ENCODE measurements at places on chromosomes 5 and 9.

DNA sequence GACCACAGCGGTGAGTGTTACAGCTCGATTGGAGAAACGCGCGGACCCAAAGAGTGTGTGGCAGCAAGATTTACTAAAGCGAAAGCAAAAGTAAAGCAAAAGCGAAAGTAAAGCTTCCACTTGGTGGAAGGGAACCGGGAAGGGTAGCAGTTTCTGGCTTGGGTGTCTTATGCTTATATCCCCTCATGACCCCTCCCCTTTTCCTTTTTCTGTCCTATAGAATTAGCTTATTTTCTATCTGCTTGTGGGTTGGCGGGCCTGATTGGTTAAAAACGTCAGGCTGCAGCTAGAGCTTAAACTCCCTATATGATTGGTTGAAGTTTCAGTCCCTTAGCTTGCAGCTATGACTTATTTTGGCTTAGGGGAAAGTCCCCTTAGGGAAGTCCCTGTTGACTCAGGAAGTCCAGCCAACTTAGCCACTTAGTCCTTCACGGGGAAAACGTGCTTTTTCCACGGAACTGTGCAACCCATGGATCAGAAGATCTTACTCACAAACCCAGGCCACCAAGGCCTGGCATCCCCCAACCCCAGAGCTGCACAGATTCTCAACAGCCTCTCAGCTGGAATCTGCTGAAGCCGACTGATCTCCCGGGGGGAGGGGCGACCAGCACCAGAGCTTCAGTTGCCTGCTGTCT lies 114.2 kb upstream of the ADAMTS16 start:
- H3K27ac ChIP-seq, result no peak overlapping the region
- H3K36me3 ChIP-seq, result no peaks in the 10 kb centered on the region
- no peaks in the 10 kb centered on the region for H3K27me3 ChIP-seq
- no peaks in the 10 kb centered on the region for H3K4me1 ChIP-seq

- H3K36me3 ChIP-seq, result no peaks in the 10 kb centered on the region
- H3K4me3 ChIP-seq, result no peak overlapping the region
- no peaks in the 10 kb centered on the region for H3K27me3 ChIP-seq
- no peak for DNase-seq
These were observed 15.9 kb downstream of the DNLZ start for GRCh38 chr9:136347472-136348256.

GRCh38 chr9:131704141-131704983 lies 35.5 kb downstream of the RAPGEF1 start:
- H3K27ac ChIP-seq, result no peak overlapping the region
- H3K4me1 ChIP-seq, result peaks cover 6% of the 10 kb centered on the region
- DNase-seq, result no peak
- no peaks in the 10 kb centered on the region for H3K36me3 ChIP-seq
- H3K4me3 ChIP-seq, result no peak overlapping the region

DNA sequence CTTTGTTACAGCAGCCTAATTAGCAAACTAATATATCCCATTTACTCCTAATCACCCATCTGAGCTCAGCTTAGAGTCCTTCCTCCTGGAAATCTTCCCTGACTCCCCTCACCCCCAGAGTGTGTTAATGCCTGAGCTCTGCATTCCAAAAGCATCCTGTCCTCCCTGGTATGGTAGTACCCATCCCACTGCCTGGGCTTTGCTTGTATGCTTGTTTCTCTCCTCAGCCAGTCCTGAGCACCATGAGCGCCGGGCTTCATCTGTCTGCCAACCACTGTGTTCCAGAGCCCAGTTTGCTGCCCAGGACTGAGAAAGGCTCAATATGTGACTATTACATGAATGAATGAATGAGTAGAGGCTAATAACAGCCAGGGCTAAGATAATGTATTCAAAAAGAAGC lies 272.4 kb downstream of the CDK5RAP2 start:
- no peak for DNase-seq
- peaks cover 9% of the 10 kb centered on the region for H3K27me3 ChIP-seq
- H3K4me1 ChIP-seq, result no peaks in the 10 kb centered on the region
- H3K4me3 ChIP-seq, result no peak overlapping the region

DNA sequence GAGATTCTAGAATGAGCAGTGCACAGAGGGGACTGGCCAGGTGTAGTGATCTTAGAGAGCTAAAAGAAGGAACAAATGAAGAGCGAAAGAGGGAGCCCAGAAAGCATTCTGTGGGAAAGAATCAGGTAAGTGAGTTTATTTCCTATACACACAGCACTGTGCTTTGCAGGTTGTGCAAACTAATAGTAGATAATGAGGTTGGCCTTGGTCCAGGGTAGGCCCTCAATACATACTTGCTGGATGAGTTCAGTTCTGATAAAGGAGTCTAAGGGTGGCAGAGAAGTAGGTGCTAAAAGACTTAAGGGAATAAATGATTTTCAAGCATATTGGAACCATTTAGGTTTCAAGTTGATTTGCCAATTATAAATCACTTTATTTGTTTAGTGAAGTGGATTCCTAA lies 122.0 kb downstream of the NPR3 start:
- H3K4me3 ChIP-seq, result no peak overlapping the region
- no peaks in the 10 kb centered on the region for H3K4me1 ChIP-seq
- DNase-seq, result no peak
- no peaks in the 10 kb centered on the region for H3K27me3 ChIP-seq

Data from K562 (cell line).